ENCODE measurements at places on chromosomes 5 and 9.

DNA sequence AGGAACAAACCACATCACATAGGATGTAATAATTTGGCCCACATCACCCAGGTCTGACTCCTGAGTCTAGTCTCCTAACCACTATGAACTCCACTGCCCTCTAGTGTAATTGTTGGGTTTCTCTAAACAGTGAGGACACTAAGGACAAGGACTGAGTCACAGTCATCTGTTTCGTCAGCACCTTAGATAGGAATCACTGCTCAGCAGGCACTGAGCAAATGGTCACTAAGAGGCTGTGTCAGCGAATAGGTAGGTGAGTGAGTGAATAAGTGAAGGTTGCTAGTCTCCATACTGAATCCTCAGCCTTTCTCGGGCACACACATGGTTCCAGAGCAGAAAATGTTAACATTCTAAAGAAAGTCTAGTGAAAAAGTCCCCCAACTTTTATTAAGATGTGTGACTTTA, 278.6 kb downstream of the SPOCK1 start:
- DNase-seq = no peak
- H3K36me3 ChIP-seq = no peaks in the 10 kb centered on the region
- H3K27ac ChIP-seq = no peak overlapping the region
- peaks cover 8% of the 10 kb centered on the region for H3K27me3 ChIP-seq
- no peaks in the 10 kb centered on the region for H3K4me1 ChIP-seq

DNA sequence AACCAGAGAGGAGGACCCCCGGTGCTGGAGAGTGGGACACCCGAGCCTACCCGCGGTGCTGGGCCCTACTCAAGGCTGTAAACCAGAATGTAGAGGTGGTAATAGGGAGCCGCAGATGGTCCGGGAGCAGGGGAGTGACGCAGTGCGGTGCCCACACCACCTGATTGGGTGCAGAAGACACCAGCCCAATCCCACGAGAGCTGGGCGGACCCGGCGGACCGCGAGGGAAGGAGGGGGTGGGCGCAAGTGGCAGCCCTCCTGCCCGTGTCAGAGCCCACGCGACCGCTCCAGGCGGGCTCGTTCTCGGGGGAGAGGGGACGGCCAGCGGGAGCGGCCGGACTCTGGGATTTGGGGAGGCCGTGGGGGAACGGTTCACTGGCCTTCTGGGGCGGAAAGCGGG, 71.2 kb downstream of the C9orf50 start:
- peaks cover 4% of the 10 kb centered on the region for H3K4me1 ChIP-seq
- H3K36me3 ChIP-seq = no peaks in the 10 kb centered on the region
- DNase-seq = no peak
- peak overlapping the region; percentile 21 for H3K4me3 ChIP-seq
- H3K27ac ChIP-seq = no peak overlapping the region
- peaks cover 98% of the 10 kb centered on the region for H3K27me3 ChIP-seq

DNA sequence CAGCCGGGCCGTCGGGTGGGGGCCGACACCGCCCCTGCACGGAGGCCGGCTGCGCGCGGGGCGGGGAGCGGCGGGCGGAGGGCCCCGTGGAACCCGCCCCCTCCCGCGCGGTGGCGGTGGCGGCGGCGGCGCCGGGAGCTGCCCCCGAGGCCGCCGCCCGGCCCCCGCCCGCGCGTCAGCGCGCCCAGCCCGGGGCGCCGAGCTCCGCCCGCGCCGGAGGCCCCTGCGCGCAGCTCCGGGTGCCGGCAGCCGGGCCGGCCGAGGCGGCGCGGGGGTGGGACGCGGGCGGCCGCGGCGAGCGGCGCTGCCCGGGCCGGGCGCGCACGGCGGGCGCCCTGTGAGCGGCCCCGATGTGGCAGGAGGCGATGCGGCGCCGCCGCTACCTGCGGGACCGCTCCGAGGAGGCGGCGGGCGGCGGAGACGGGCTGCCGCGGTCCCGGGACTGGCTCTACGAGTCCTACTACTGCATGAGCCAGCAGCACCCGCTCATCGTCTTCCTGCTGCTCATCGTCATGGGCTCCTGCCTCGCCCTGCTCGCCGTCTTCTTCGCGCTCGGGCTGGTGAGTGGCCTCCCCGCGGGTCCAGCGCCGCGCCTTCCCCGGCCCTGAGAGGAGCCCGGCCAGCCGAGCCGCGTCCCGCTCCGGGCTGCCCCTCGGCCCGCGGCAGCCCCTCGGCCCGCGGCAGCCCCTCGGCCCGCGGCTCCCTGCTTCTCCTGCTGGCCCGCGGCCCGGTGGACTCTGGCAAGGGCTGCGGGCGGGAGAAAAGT, at the start of gene ADCY2:
ADCY2 (plus strand) TSS at position 192 of the 766 bp plus-strand sequence; CDS start at position 351, 159 bp downstream.
- peaks cover 3% of the 10 kb centered on the region for H3K36me3 ChIP-seq
- H3K4me3 ChIP-seq = no peak within 1 kb of the TSS
- H3K4me1 ChIP-seq = peaks cover 4% of the 10 kb centered on the region
- no peak within 1 kb of the TSS for H3K27ac ChIP-seq
- H3K27me3 ChIP-seq = peaks cover 55% of the 10 kb centered on the region

- no peak overlapping the region for H3K27ac ChIP-seq
- DNase-seq = no peak
- H3K4me3 ChIP-seq = no peak overlapping the region
- no peaks in the 10 kb centered on the region for H3K27me3 ChIP-seq
Measured at GRCh38 chr5:143409926-143410325, 6.4 kb upstream of the NR3C1 start.

- H3K27me3 ChIP-seq = no peaks in the 10 kb centered on the region
- DNase-seq = no peak
- no peak overlapping the region for H3K27ac ChIP-seq
- H3K36me3 ChIP-seq = peaks cover 37% of the 10 kb centered on the region
Measured at GRCh38 chr9:79711874-79712273, 140.1 kb downstream of the TLE4 start.

GRCh38 chr9:135928074-135928730, 20.9 kb upstream of the CAMSAP1 start:
- no peak overlapping the region for H3K27ac ChIP-seq
- no peak overlapping the region for H3K4me3 ChIP-seq
- peaks cover 11% of the 10 kb centered on the region for H3K36me3 ChIP-seq
- H3K27me3 ChIP-seq = no peaks in the 10 kb centered on the region

DNA sequence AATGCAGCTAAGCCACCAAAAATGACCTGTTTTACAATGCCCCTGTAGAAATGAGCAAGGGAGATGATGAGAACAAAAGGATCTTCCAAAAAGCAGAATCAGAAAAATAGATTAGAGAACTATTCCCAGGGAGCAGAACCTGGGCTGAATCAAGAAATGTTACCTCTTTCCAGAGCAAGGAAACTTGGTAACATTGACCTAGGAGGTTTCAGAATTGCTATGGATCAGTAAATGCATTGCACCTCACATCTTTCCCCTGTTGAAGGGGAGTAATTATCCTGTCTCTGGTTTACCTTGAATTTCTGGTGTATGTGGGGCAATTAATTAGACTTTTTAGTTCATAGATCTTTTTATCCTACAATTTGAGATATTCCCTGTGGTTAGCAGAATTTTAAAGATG, 151.2 kb upstream of the RAI14 start:
- H3K36me3 ChIP-seq = no peaks in the 10 kb centered on the region
- H3K27me3 ChIP-seq = peaks cover 22% of the 10 kb centered on the region
- H3K27ac ChIP-seq = no peak overlapping the region
- DNase-seq = no peak
- H3K4me1 ChIP-seq = no peaks in the 10 kb centered on the region

DNA sequence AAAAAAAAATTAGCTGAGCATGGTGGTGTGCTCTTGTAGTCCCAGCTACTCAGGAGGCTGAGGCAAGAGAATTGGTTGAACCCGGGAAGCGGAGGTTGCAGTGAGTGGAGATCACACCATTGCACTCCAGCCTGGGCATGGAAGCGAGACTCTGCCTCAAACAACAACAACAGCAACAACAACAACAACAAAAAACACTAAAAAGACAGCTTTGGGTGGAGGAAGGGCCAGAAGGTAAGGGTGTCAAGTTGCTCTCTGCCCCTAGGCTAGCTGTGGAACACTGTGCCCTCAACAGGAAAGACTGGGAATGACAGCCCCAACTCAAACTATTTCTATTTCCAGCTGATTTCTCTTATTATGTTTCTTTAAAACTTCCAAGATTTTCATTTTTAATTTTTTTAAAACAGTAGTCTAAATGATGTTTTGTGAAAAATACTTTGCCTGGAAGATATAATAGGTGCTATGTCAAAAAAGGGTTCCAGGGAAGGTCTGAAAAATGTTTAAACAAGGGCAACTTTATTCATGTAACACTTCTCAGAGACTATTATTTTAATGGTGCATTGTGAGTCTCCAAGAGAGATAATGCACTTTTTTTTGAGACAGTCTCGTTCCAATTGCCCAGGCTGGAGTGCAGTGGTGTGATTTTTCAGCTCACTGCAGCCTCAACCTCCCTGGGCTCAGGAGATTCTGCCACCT, 29.9 kb downstream of the CLINT1 start:
- no peak overlapping the region for H3K4me3 ChIP-seq
- no peak for DNase-seq
- H3K27me3 ChIP-seq = no peaks in the 10 kb centered on the region
- H3K27ac ChIP-seq = no peak overlapping the region
- H3K36me3 ChIP-seq = peaks cover 4% of the 10 kb centered on the region

DNA sequence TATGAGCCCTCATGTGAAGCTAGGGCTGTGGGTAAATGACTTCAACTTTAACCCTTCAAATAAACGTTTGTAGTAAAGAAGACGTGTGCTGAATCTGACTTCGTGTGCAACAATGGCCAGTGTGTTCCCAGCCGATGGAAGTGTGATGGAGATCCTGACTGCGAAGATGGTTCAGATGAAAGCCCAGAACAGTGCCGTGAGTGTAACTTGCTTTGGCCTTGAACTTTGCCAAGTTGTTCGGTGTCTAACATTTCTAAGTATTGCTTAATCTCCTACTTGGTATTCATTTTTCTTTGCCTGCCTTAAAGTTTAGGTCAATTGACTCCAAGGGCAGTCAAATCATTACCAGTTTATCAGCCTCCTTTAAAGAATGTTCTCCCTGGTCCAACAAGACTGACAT, 18.2 kb downstream of the VLDLR start:
- H3K36me3 ChIP-seq = peaks cover 16% of the 10 kb centered on the region
- H3K4me1 ChIP-seq = no peaks in the 10 kb centered on the region
- H3K27ac ChIP-seq = no peak overlapping the region
- H3K27me3 ChIP-seq = no peaks in the 10 kb centered on the region
- no peak for DNase-seq

DNA sequence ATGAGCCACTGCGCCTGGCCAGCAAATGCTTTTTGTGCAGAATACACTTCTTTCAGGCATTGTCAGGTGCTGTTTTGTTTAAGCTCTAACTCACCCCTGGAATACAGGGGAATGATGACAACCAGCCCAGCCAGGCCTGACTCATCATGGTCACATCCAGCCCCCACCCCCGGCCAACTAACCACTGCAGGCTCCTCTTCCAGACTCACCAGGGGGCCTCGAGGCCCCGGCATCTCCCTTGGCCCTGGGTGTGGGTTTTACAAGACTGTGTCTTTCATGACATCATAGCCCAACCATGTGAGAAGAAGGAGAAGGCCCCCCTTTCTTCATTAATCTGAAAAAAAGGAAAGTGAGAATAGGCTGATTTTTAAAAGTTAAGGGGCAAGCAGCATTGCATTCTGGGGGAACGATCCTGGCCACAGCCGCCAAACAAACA, 35.5 kb downstream of the OLFML2A start:
- no peak for DNase-seq
- peaks cover 5% of the 10 kb centered on the region for H3K4me1 ChIP-seq
- no peak overlapping the region for H3K4me3 ChIP-seq
- H3K27ac ChIP-seq = no peak overlapping the region
- H3K27me3 ChIP-seq = peaks cover 23% of the 10 kb centered on the region

- no peak overlapping the region for H3K27ac ChIP-seq
- H3K4me1 ChIP-seq = no peaks in the 10 kb centered on the region
- no peak overlapping the region for H3K4me3 ChIP-seq
- H3K27me3 ChIP-seq = no peaks in the 10 kb centered on the region
- DNase-seq = no peak
Measured at GRCh38 chr5:179599100-179599499, 24.4 kb downstream of the HNRNPH1 start.

DNA sequence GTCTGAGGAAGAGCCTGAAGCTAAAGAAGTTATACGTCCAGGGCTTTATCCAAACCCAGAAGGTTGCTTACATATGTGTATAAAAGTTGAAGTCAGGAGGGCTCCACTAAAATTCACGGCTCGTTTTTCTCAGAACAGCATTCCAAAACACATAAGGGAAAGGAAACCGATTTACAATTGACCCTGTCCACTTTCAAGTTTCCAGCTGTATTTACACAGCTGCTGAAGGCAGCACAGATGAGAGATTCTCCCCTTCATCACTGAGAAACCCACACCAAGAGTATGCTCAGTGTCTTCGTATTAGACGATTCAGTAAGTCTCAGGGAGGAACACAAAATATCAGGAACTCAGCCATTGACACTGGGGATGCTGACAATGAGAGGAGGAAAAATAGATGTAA, 5.9 kb upstream of the NREP start:
- peaks cover 10% of the 10 kb centered on the region for H3K4me1 ChIP-seq

GRCh38 chr9:135701959-135702721, at the start of gene KCNT1:
TSS of gene KCNT1 (plus strand) at chr9:135702185. CDS start at chr9:135702259, 74 bp downstream.
- no peak within 1 kb of the TSS for H3K27ac ChIP-seq
- peaks cover 12% of the 10 kb centered on the region for H3K27me3 ChIP-seq
- no peaks in the 10 kb centered on the region for H3K4me1 ChIP-seq

GRCh38 chr5:86175224-86175623, 442.5 kb upstream of the COX7C start:
- DNase-seq = no peak
- H3K27me3 ChIP-seq = no peaks in the 10 kb centered on the region
- no peaks in the 10 kb centered on the region for H3K36me3 ChIP-seq
- no peak overlapping the region for H3K27ac ChIP-seq

GRCh38 chr5:143309661-143310431, 93.6 kb downstream of the NR3C1 start:
- H3K27me3 ChIP-seq = no peaks in the 10 kb centered on the region
- DNase-seq = no peak
- no peak overlapping the region for H3K27ac ChIP-seq
- H3K4me3 ChIP-seq = no peak overlapping the region
- no peaks in the 10 kb centered on the region for H3K4me1 ChIP-seq
- H3K36me3 ChIP-seq = peaks cover 76% of the 10 kb centered on the region

- DNase-seq = no peak
- no peak overlapping the region for H3K4me3 ChIP-seq
- no peaks in the 10 kb centered on the region for H3K27me3 ChIP-seq
- no peaks in the 10 kb centered on the region for H3K36me3 ChIP-seq
- H3K27ac ChIP-seq = no peak overlapping the region
Measured at GRCh38 chr5:124572971-124573370, 173.5 kb downstream of the ZNF608 start.

DNA sequence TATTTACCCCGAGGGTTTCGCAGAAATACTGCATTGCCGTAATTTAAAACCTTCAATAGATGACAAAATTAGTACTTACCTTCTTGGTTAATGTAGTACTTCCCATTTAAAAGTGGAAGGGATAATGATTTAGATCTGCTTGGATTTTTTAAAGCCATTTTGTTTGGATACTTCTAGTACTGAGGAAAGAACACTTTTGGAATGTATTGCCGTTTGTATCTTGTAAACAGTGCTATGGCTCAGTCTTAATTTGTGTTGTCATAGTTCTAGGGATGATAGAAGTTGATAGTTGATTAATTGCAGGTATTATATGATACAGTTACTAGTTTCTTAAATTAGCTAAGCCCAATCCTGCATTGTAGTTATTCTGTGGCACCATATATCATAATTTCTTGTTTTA, 33.1 kb downstream of the TNPO1 start:
- no peak for DNase-seq
- H3K36me3 ChIP-seq = peaks cover 21% of the 10 kb centered on the region
- H3K4me3 ChIP-seq = peak overlapping the region; percentile 97

All from activated naive CD4-positive, alpha-beta T cell treated with anti-CD3 and anti-CD28 coated beads, Interleukin-2, amount 10 ng/mL, durations not matched to agents 7 days and 5 days (primary cell).